ENCODE measurements at places on chromosomes 7 and 10.

GRCh38 chr7:12370249-12370648 lies 33.4 kb downstream of the VWDE start:
- DNase-seq = no peak

- DNase-seq = no peak
These were observed 159.9 kb downstream of the ZNF365 start for GRCh38 chr10:62534031-62534430.

- DNase-seq = no peak
These were observed 34.8 kb downstream of the DNAJB9 start for GRCh38 chr7:108604307-108605077.

DNA sequence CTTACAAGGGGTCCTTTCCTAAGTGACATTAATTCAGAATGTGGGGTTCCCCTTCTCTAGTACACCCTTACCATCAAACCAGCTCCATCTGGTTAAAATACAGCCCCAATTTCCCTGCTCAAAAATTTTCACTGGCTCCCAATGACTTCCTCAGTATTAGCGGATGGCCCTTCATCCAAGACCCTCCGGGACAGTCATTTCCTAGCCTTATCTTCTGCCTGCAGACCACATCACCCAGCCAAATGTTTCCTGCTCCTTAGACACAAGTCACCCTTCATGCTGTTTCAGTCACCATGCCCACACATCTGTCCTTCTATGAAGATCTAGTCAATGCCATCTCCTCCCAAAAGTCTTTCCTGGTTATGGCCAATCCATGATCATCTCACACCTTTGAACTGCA lies 45.2 kb downstream of the PARD3 start:
- peak; percentile 22 for DNase-seq

DNA sequence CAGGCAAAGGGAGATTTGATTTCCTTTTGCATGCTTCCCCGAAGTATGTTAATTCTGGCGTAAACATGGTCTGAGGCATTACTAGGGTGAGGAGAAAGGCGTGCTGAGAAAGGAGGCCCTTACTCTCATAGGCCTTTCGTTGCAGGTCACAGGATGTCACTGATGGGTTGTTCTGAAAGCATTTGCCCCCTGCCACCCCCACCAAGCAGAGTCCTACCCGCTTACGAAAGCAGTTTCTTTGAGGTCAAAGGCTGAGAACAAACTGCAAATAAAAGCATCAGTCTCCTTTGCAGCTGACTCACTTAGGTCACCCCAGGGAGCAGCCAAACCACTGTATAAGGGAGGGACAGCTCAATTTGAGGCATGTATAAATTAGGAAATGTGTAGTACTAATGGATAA lies 57.1 kb downstream of the BPGM start:
- DNase-seq = no peak

- no peak for DNase-seq
These were observed 92.1 kb downstream of the GRB10 start for GRCh38 chr7:50690541-50691011.

DNA sequence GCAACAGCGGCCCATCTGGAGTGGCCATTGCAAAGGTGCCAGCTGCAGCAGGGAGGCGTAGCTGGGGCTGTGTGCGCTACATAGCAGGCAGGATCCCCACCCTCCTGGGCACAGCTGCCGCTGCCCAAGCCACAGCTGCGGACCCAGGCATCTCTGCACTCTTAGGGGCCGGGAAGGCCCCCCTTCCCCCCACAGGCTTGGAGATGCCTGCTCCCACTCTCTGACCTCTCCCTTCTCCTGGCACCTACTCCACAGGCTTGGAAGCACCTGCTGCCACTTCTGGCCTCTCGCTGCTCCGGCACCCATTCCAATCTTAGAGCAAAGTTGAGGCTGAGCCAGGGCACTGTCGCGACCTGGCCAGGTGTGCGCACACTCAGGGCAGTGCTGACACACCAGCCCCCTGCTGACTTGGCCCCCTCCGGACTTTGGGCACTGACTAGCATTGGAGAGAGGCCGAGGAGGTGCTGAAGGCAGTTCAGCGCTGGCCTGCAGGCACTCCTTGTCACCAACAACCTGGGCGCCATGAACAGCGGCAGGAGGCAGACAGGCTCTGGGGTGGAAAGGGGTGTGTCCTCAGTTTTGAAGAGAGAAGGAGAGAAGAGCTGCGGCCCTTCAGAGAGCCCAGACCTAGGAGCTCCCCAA lies 18.4 kb downstream of the RBM48 start:
- DNase-seq = no peak
